ENCODE measurements at places on chromosomes 11 and 22. TPM values are rescaled to one million over a fixed set of nuclear protein-coding genes. Genes with fewer than 3 reads are reported as not detected.

SMIM35 gene
- total RNA-seq = not detected

NAALAD2 gene
- 29.8 TPM for total RNA-seq

OR52R1 gene
- total RNA-seq = not detected

POU2AF2 gene
- total RNA-seq = not detected

SLC22A9 gene
- 36.3 TPM for total RNA-seq

FOSL1 gene
- total RNA-seq = 4.7 TPM

SLC29A2 gene
- 7.4 TPM for total RNA-seq

GRCh38 chr11:102099755-102100154 is 10.5 kb upstream of the YAP1 start:
- no peak for DNase-seq
- H3K4me3 ChIP-seq = no peak overlapping the region
- H3K27ac ChIP-seq = no peak overlapping the region
- H3K36me3 ChIP-seq = no peaks in the 10 kb centered on the region
- no peaks in the 10 kb centered on the region for H3K27me3 ChIP-seq
- no peaks in the 10 kb centered on the region for H3K4me1 ChIP-seq

GRCh38 chr22:42697542-42698013 is 23.1 kb downstream of the A4GALT start:
- H3K27me3 ChIP-seq = no peaks in the 10 kb centered on the region
- H3K4me3 ChIP-seq = no peak overlapping the region
- peak overlapping the region; percentile 27 for H3K27ac ChIP-seq
- DNase-seq = peak; percentile 79
- no peaks in the 10 kb centered on the region for H3K36me3 ChIP-seq
- H3K4me1 ChIP-seq = peaks cover 4% of the 10 kb centered on the region

GRCh38 chr11:28743061-28743550 is 634.9 kb downstream of the METTL15 start:
- no peaks in the 10 kb centered on the region for H3K27me3 ChIP-seq
- H3K27ac ChIP-seq = peak overlapping the region; percentile 36
- H3K4me1 ChIP-seq = peaks cover 11% of the 10 kb centered on the region
- H3K4me3 ChIP-seq = no peak overlapping the region

DNA sequence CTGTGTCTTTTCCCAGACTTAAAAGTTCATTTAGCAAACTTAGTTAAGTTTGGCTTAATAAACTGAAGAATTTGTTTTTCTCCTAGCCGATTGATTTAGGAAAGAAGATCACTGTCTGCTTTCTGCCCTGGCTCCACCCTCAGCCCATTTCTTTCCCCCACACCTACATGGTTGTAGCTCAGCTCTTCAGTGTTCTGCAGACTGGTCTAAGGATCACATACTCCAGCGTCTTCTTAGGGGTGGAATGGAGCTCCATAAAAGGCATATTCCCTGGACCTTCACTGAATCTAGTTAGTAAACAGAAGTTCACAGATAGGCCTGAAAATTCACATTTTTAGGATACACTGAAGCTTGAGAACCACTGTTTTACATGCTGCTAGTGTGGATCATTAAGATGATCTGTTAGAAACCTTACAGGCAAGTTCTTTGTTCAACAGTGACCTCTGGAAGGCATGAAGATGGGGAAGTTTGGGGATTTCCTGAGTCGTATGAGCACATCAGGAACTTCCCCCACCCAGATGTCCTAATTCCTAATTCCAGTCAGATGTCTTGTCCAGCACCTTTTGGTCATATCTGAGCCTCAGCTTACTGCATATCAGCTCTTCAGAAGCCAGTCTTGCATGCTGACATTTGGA is 16.8 kb downstream of the PIWIL4 start:
- DNase-seq = no peak
- no peaks in the 10 kb centered on the region for H3K27me3 ChIP-seq
- H3K27ac ChIP-seq = no peak overlapping the region
- no peak overlapping the region for H3K4me3 ChIP-seq

DNA sequence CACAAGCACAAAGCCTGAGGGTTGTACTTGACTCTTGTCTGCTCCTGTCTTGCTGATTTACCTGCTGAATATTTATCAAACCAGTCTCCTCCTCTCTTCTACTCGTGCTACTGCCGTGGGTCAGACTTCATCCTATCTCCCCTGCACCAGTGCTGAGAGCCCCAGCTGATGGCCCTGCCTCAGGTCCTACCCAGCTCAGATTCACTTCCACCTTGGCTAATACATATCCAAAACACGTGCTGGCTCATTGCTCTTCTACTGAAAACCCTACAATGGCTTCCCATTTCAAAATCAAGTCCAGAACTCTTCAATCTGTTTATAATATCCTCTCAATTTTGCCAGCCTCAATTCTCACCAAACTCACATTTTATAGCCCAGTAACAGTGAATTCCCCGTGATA is 48.3 kb downstream of the RAB30 start:
- H3K27ac ChIP-seq = peak overlapping the region; percentile 61
- no peaks in the 10 kb centered on the region for H3K27me3 ChIP-seq
- no peak for DNase-seq
- no peaks in the 10 kb centered on the region for H3K36me3 ChIP-seq
- no peak overlapping the region for H3K4me3 ChIP-seq
- peaks cover 19% of the 10 kb centered on the region for H3K4me1 ChIP-seq

GRCh38 chr11:61009392-61010275 is 38.2 kb downstream of the CD6 start:
- no peak for DNase-seq
- no peaks in the 10 kb centered on the region for H3K36me3 ChIP-seq
- H3K4me3 ChIP-seq = no peak overlapping the region
- H3K4me1 ChIP-seq = peaks cover 7% of the 10 kb centered on the region

GRCh38 chr11:69213316-69213715 is 57.6 kb downstream of the SMIM38 start:
- no peaks in the 10 kb centered on the region for H3K4me1 ChIP-seq
- no peak for DNase-seq
- H3K27ac ChIP-seq = no peak overlapping the region
- H3K27me3 ChIP-seq = no peaks in the 10 kb centered on the region
- H3K4me3 ChIP-seq = no peak overlapping the region

- DNase-seq = peak; percentile 84
- H3K4me3 ChIP-seq = no peak overlapping the region
- peaks cover 45% of the 10 kb centered on the region for H3K4me1 ChIP-seq
Observed at GRCh38 chr22:50190182-50190940, 4.6 kb downstream of the TRABD start.

- no peaks in the 10 kb centered on the region for H3K27me3 ChIP-seq
- no peak overlapping the region for H3K27ac ChIP-seq
- no peak overlapping the region for H3K4me3 ChIP-seq
- H3K36me3 ChIP-seq = no peaks in the 10 kb centered on the region
- no peak for DNase-seq
- peaks cover 7% of the 10 kb centered on the region for H3K4me1 ChIP-seq
Observed at GRCh38 chr11:130054966-130055365, 14.7 kb upstream of the APLP2 start.

- DNase-seq = no peak
- H3K27me3 ChIP-seq = no peaks in the 10 kb centered on the region
- H3K27ac ChIP-seq = no peak overlapping the region
- no peaks in the 10 kb centered on the region for H3K36me3 ChIP-seq
- no peak overlapping the region for H3K4me3 ChIP-seq
Observed at GRCh38 chr11:80937842-80938241, 1497.0 kb upstream of the TENM4 start.

DNA sequence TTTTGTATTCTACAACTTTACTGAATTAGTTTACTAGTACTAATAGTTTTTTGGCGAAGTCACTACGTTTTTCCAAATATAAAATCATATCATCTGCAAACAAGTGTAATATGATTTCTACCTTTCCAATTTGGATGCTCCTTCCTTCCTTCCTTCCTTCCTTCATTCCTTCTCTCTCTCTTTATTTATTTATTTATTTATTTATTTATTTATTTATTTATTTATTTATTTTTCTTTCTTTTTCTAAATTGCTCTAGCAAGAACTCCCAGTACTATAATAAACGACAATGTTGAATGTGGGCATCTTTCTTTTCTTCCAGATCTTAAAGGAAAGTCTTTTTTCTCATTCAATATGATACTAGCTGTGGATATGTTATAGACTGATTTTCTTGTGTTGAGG is 656.0 kb upstream of the LUZP2 start:
- no peaks in the 10 kb centered on the region for H3K4me1 ChIP-seq
- no peaks in the 10 kb centered on the region for H3K36me3 ChIP-seq
- no peak overlapping the region for H3K4me3 ChIP-seq
- no peak overlapping the region for H3K27ac ChIP-seq
- H3K27me3 ChIP-seq = no peaks in the 10 kb centered on the region
- DNase-seq = no peak

- peak; percentile 76 for DNase-seq
- peaks cover 18% of the 10 kb centered on the region for H3K4me1 ChIP-seq
- no peaks in the 10 kb centered on the region for H3K36me3 ChIP-seq
- H3K27me3 ChIP-seq = peaks cover 3% of the 10 kb centered on the region
- peak overlapping the region; percentile 40 for H3K4me3 ChIP-seq
- peak overlapping the region; percentile 58 for H3K27ac ChIP-seq
Observed at GRCh38 chr11:34356913-34357700, 703 bp downstream of the ABTB2 start.

- H3K4me1 ChIP-seq = no peaks in the 10 kb centered on the region
- no peaks in the 10 kb centered on the region for H3K27me3 ChIP-seq
- DNase-seq = no peak
- no peak overlapping the region for H3K4me3 ChIP-seq
Observed at GRCh38 chr11:23315286-23315685, 455.0 kb upstream of the CCDC179 start.

DNA sequence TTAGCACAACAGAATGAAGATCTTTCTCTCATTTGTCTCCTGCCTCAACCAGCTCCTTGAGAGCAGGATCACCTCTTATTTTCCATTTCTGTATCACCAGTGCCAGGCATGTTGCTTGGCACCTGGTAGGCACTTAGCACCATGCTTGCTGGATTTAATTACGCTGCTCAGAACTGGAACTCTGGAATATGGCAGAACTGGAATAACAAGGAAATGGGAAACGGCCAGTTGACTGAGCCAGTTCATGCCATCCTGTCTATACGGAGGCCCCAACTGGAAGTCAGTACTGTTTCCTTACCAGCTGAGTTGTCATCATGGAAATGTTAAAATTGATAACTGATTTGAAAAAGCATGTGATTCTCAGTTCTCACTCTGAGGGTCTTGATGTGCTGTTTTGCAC is 69.5 kb upstream of the YWHAH start:
- H3K4me1 ChIP-seq = no peaks in the 10 kb centered on the region
- no peak overlapping the region for H3K27ac ChIP-seq
- H3K27me3 ChIP-seq = no peaks in the 10 kb centered on the region
- H3K4me3 ChIP-seq = no peak overlapping the region
- no peaks in the 10 kb centered on the region for H3K36me3 ChIP-seq
- DNase-seq = no peak

- H3K36me3 ChIP-seq = no peaks in the 10 kb centered on the region
- no peak overlapping the region for H3K4me3 ChIP-seq
- DNase-seq = no peak
- H3K27ac ChIP-seq = no peak overlapping the region
Observed at GRCh38 chr11:76035020-76035419, 171.3 kb downstream of the WNT11 start.

DNA sequence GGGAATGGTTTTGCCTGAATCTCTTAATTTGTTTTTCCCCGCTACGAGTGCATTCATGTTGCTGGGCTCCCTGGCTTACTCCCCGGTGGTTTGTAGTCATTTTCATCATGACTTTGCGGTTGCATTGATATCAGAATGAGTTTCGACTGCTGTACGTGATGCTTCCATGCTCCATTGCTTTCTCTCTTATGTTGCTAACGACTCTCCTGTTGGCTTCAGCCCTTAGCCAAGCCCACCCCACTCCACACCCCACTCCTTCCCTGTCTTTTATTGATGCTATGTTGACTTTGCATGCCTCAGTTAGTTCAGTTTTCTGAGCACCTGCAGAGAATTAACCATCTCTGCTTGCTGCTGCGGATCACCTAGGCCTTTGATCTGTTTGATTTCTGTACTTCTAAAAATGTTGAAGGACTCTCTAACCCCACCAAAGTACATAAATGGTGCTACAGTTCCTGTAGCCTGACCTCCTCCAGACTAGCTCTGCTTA is 65.3 kb downstream of the ARFGAP2 start:
- H3K27ac ChIP-seq = no peak overlapping the region
- H3K36me3 ChIP-seq = no peaks in the 10 kb centered on the region
- DNase-seq = no peak
- peaks cover 3% of the 10 kb centered on the region for H3K4me1 ChIP-seq
- H3K27me3 ChIP-seq = no peaks in the 10 kb centered on the region
- H3K4me3 ChIP-seq = no peak overlapping the region

GRCh38 chr11:19432370-19433061 is 191.8 kb upstream of the E2F8 start:
- H3K4me1 ChIP-seq = no peaks in the 10 kb centered on the region
- no peaks in the 10 kb centered on the region for H3K36me3 ChIP-seq
- H3K27ac ChIP-seq = no peak overlapping the region
- H3K4me3 ChIP-seq = no peak overlapping the region
- no peak for DNase-seq
- no peaks in the 10 kb centered on the region for H3K27me3 ChIP-seq

GRCh38 chr22:47437636-47438035 is 675.2 kb downstream of the TBC1D22A start:
- no peak for DNase-seq
- no peak overlapping the region for H3K4me3 ChIP-seq
- H3K36me3 ChIP-seq = no peaks in the 10 kb centered on the region
- no peak overlapping the region for H3K27ac ChIP-seq
- H3K27me3 ChIP-seq = no peaks in the 10 kb centered on the region

DNA sequence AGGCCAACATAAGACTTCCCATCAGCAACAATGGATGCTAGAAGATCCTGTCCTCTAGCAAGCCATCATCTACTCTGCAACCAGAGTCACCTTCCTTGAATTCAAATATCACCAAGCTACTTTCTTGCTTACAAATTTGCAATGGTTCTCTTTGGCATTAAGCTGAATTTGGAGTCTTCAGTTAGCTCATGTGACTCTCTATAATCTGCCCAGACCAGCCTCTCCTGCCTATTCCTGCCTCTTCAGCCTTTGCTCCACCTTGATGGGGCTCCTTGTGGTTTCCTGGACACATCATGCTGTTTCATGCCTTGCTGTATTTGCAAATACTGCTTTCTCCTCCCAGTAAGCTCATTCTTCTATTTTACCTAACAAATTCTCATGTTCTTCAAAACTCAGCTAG is 82.3 kb downstream of the RASSF10 start:
- H3K4me1 ChIP-seq = no peaks in the 10 kb centered on the region
- H3K27ac ChIP-seq = no peak overlapping the region
- no peaks in the 10 kb centered on the region for H3K36me3 ChIP-seq
- DNase-seq = no peak
- H3K4me3 ChIP-seq = no peak overlapping the region
